ENCODE measurements at places on chromosomes 3 and 15.

DNA sequence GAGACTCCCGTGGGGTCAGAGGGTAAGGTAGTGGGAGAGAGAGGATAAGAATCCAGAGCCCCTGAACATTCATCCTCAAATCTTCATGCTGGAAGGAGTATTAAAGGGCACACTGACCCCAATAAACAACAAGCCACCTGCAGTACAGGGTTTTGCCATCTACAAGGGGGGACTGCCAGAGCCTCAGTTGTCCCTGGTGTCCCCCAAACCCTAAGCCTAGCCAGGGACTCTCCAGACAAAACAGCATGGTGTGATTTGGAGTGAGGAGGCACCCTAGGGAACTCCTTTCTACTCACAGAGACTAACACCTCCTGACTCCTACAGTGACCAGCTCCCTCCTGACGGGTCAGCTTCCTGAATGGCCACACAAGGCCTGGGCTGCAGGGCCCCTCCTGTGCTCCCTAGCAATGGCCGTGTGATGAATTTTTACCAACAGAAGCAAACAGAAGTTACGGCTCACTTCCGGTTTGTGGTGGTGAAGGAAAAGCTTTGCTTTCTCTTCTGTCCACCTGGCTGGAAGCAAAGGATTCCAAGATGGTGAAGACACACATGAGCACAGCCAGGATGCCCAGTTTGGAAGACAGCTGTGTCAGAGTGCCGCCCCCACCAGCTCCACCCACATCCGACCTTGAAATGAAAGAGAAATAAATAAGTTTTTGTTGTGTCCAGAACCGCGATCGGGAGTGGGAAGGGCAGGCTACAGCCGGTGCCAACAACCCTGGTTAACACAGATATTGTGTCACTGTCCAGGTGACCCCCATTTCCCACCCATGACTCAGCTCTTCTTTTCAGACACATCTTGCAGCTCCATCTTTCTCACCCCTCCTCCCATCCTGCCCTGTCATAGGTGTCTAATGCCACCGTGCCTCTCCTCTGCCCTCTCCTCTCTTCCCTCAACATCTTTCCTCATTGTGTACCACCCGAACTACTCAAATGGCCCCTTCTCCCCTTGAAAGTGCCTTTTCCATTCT is 69.6 kb upstream of the ATP13A3 start:
- DNase-seq, result no peak
- peaks cover 20% of the 10 kb centered on the region for H3K4me1 ChIP-seq
- no peaks in the 10 kb centered on the region for H3K27me3 ChIP-seq

- H3K4me3 ChIP-seq, result no peak overlapping the region
- H3K27me3 ChIP-seq, result no peaks in the 10 kb centered on the region
Observed at GRCh38 chr15:70488941-70489848, 274.2 kb downstream of the UACA start.

GRCh38 chr15:67808821-67809220 is 16.5 kb upstream of the SKOR1 start:
- no peaks in the 10 kb centered on the region for H3K27me3 ChIP-seq
- no peak for DNase-seq
- H3K36me3 ChIP-seq, result no peaks in the 10 kb centered on the region
- H3K4me3 ChIP-seq, result no peak overlapping the region
- H3K4me1 ChIP-seq, result no peaks in the 10 kb centered on the region

- H3K36me3 ChIP-seq, result no peaks in the 10 kb centered on the region
- no peak overlapping the region for H3K27ac ChIP-seq
- no peaks in the 10 kb centered on the region for H3K27me3 ChIP-seq
- DNase-seq, result no peak
- H3K4me1 ChIP-seq, result no peaks in the 10 kb centered on the region
- no peak overlapping the region for H3K4me3 ChIP-seq
Observed at GRCh38 chr3:37622999-37623883, 238.4 kb upstream of the CTDSPL start.

- H3K4me3 ChIP-seq, result no peak overlapping the region
- no peak overlapping the region for H3K27ac ChIP-seq
- no peaks in the 10 kb centered on the region for H3K36me3 ChIP-seq
- no peaks in the 10 kb centered on the region for H3K4me1 ChIP-seq
- no peak for DNase-seq
Observed at GRCh38 chr3:70281663-70282062, 30.8 kb downstream of the MDFIC2 start.

Measured in right lobe of liver (tissue), 6 donors.